ENCODE measurements at places on chromosomes 6 and 20.

DNA sequence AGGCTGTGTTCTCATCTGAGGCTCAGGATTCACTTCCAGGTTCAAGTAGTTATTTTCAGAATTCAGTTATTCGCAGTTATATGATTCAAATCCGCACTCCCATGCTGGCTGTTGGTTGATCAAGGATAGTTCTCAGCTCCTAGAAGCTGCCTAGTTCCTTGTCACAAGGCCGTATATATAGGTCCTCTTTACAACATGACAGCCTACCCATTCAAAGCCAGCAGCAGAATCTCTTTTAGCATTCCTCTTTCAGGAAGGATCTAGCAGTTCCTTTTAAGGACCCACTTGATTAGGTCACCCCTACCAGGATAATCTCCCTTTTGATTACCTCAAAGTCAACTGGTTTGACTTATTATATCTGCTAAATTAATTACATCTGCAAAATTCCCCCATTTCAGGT lies 23.8 kb upstream of the LAMP5 start:
- DNase-seq, result no peak

GRCh38 chr20:9523636-9524035 lies 9.2 kb downstream of the LAMP5 start:
- DNase-seq, result no peak

DNA sequence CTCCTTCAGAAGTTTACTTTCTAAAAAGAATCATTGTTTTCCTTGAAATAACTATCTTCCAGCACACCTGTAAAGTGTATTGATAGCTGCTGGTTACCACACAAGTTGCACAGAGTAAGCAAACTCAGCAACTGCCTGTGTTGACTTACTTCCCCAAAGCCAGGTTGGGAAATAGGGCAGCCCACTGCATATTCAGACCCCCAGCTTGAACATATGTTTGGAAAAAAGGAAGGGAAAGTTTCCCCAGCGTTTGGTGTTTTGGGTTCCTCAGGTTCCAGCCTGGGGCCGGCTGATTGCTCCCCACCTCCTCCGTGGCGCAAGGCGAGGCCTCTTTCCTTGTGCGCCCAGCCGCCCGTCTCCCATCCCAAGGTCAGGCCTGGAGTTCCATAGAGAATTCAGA lies 70.1 kb upstream of the QKI start:
- DNase-seq, result no peak

DNA sequence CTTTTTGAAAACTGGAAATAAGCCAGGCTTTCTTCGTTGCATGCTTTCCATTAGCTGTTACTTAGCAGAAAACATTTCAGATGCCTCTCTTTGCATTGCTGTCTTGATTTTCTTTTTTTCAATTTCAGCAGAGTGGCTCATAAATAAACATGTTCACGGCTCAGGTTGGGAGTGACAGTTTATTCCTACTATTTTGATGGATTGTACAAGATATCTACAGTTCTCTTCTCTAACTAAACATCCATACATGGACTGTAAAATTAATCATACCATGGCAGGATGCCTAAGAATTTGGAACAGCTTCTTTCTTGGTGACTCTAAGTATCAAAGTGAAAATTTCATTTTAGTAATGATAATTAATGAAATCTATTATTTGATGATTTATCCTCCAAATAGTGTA lies 130.5 kb upstream of the EPHA7 start:
- no peak for DNase-seq

GRCh38 chr20:37852666-37853065 lies 50.3 kb upstream of the VSTM2L start:
- DNase-seq, result no peak

- no peak for DNase-seq
These were observed 598 bp downstream of the OGFR start for GRCh38 chr20:62805155-62805710.

- DNase-seq, result no peak
These were observed 49.2 kb downstream of the FRK start for GRCh38 chr6:116011520-116011919.
